ENCODE measurements at places on chromosomes 2 and 18.

GRCh38 chr2:76599732-76600368, 889.1 kb upstream of the GCFC2 start:
- peak; percentile 34 for DNase-seq

DNA sequence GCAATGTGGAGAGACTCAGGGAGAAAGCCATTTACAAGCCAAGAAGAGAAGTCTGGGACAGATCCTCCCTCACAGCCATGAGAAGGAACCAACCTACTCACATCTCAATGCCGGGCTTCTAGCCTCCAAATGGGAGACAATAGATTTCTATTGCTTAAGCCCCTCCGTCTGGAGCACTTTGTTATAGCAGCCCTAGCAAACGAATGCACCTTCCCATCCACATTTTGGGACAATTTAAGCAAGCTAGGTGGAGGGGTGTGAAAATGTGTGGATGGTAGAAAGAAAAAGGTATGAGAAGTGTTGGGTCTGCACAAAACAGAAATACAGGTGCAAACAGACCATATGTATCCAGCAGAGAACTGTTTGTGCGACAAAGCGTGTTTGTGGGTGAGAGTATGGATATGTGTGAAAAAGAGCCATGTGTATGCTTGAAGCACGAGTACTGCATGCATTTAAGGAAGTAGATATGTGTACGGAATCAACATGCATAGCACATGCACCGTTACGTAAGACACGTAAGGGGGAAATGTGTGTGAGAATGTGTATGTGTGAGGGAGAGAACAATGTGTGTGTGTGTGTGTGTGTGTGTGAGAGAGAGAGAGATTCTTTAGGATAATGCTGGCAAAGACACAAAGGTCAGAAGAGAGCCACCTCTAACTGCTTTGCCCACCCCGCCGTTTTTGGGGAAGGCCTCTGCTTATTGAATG, 13.1 kb upstream of the E2F6 start:
- DNase-seq, result no peak

- no peak for DNase-seq
Measured at GRCh38 chr2:14843507-14844204, 211.1 kb downstream of the LRATD1 start.

GRCh38 chr2:88167740-88168139, 2.4 kb upstream of the THNSL2 start:
- DNase-seq, result no peak

DNA sequence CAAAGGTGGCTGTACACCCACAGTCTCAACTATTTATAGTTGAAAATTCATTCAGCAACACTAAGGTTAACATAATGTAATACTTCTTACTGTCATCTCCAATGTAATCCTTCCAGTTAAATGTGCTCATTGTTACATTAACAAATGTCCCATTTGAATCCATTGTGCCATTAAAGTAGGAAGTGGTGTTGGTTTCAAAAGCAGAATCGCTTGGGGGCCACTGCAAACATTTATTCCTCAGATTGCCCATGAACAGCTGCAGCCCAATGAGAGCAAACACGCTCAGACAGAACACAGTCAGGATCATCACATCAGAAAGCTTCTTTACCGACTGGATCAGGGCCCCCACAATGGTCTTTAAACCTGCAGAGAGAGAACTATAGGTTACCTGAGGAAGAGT, 41.4 kb downstream of the SCN3A start:
- DNase-seq, result no peak

DNA sequence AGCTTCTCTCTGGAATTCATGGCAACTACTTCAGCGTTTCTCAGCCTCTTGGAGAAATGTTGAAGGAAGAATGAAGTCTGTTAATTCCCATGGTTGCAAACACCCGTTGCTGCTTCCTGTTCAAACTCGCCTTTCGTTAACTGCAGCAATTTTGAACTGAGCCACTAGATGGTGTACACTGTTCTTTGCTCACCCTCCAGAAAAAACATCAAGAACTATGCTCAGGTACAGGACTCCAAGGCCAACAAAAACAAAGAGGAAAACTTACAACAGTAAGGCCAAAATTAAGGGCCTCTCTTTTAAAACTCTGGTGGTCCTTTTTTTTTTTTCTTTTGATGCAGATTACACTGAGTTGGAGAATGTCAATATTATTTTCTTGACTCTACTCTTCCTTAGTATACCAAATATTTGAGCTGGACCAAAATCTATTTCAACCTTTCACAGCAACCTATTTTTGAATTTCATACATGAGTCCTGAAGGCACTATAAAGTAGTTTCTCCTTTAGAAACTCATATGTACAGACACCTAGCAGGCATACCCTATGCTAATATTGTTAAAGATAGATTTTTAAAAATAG, 58.2 kb downstream of the KLHL14 start:
- no peak for DNase-seq

DNA sequence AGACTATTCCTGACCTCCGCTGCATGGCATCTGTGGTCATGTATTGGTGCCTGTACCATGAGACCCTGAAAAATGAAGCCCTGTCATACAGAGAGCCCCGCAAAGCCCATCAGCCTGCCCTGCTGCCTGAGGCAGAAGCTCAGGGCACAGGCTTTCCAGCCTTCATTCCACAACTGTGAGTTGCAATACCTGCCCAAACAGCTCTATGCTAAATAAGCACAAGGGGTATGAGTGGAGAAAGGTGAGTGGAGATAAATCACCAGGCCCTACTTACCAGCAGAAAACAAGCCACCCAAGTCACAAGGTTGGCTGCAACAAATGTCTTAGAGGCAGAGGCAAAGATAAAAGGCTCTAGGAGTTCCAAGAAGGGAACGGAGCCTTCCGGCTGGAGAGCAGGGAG, 277.4 kb downstream of the TNS1 start:
- no peak for DNase-seq

DNA sequence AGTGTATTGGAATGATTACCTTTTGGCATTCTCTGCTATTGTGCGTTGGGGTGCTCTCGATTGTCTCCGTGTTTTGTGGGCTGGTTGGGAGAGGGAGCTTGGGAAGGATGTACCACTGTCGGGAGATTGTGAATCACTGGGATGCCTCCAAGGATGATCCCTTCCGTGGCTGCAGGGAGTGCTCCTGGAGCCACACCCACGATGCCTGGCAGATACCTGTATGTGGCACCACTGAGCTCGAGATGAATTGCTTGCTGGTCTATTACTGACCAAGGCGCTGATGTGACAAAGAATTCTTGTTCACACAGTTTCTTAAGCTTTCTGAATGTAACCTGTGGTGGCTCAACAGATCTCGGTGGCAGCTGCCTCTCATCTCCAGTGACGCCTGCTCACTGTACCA, 159.7 kb upstream of the LHCGR start:
- DNase-seq, result no peak

- DNase-seq, result no peak
Measured at GRCh38 chr2:30443081-30443480, 4.0 kb upstream of the LCLAT1 start.

DNA sequence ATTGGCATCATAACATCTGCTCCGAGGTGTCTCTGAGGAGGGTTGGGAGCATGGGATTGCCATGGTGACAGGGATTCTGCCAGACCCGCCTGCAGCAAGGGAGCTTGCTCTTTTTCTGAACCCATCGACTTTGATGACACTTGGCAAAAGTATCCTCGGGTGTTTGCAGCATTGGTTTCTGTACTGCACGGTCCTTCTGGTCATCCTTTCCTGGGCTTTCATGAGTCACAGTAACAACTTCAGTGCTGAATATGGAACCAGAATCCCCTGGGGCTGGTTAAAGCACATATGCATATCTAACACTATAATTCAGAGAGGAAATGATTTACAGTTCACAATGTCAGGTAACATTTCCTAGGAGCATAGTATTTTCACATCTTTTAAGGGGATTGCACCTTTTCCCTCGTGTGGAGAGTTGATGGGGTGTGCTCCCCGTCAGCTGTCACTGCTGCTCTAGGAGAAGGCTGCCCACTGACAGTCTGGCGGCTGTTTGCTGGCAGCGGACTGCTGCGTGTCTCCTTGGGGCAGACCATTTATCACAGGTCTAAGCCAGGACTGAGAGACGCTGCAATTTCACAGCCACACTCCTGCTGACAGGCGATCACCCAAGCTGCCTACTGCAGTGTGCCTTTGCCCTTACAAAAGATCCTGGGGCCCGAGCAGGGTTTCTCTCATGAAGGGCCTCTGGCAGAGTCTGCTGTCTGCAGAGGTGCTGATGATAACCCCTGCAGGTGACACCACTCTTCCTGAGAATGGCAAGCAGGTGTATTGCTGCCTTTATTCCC, 425.3 kb downstream of the THSD7B start:
- peak; percentile 6 for DNase-seq

GRCh38 chr2:169464882-169465281, 14.4 kb upstream of the BBS5 start:
- no peak for DNase-seq

DNA sequence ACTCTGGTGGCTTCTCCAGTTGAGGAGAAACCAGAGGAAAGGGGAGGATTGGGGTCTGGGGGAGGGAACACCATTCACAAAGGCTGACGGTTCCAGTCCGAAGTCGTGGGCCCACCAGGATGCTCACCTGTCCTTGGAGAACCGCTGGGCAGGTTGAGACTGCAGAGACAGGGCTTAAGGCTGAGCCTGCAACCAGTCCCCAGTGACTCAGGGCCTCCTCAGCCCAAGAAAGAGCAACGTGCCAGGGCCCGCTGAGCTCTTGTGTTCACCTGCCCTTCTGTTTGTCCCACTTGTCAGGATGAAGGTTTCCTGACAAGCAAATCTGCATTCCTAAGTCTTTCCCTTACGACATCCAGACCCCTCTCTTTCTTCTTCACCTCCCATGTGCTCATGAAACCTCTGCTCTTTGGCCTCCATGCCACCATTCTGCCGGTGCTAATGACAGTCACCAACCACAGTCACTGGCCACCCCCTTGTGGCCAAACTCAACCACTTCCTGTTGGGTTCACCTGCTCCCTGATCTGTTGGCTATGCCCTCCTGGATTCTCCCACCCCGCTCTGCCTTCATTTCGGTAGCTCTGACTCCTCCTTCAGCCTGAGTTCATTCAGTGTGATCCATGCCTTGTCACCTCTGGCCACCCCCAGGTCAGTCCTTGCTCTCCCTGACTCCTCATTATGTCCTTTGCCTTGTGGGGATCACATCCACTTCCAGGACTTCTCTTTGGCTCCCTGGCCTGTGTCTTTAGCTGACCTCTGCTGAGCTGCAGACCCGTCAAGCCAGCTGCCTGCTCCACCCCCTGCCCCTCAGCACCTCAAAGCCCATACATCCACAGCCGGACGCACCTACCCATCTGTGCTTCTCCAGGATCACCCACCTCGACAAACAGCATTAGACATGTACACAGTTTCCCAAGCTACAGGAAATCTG, 17.6 kb downstream of the EMX1 start:
- DNase-seq, result no peak

DNA sequence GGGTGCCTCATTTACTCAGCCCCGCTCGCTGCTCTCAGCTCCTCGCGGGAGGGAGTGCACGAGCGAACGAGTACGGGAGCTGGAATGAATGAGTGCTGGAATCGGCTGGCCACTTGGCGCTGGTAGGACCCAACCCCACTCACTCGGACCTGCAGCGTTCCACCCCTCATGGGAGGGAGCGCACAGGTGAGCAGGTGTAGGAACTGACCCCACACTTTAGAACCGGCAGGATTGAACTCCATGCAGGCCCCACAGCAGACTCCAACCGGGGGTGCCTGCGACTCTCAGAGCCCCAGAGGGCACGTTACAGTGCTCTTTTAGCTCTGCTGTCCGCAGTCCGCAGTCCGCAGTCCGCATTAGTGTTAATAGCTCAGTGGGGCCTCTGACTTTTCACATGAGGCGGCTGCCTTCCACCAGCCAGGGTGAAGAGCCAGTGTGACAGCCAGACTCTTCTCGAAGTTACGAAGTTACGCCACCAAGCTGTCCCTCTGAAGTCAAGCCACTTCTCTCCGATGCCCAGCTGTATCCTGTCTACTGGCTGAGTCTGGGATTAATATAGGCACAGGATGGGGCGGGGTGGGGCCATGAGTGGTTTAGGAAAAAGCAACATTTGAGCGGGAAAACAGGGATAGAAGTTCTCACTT, 102.7 kb upstream of the ARHGAP15 start:
- DNase-seq, result no peak

DNA sequence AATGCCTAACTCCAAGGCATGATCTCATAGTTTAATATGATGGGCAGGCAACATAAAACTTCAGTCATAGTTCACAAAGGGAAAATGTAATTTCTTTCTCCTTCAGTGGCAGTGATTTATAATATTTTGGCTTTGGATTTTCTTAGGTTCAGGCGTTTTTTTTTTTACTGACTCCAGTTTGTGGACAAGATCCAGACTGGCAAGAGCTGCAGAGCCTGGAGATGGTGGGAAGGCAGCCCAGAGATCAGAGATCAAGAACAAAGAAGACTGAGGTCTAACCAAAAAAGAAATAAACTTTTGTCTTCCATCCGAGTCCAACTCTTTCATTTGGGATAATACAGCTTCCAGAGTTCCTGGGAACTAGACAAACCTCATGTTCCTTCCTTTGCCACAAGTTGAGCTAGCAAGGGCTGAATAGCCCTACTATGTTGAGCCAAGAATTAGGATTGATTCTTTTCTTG, 215.3 kb upstream of the SETBP1 start:
- DNase-seq, result no peak

- no peak for DNase-seq
Measured at GRCh38 chr2:5562426-5562825, 129.8 kb upstream of the SOX11 start.

- DNase-seq, result no peak
Measured at GRCh38 chr2:43097644-43098408, 128.6 kb downstream of the ZFP36L2 start.

DNA sequence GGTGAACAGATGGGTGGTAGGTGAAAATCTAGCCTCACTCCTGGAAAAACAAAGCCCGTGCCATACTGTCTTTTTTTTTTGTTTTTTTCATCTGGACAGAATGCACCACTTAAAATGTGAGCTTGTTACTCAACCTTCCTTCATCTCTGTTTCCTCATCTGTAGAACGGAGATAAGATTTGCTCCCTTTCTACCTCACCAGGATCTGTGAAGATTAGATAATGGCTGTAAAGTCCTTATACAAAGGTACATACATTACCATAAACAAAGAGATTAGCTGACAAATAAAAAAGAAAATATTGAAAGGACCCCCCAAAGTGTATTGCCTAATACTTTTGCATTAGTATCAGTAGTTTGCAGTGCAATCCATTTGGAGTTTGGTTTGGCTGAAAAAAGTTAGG, 75.4 kb upstream of the ZEB2 start:
- DNase-seq, result no peak

GRCh38 chr2:110865188-110865587, 132.8 kb downstream of the ACOXL start:
- DNase-seq, result no peak

DNA sequence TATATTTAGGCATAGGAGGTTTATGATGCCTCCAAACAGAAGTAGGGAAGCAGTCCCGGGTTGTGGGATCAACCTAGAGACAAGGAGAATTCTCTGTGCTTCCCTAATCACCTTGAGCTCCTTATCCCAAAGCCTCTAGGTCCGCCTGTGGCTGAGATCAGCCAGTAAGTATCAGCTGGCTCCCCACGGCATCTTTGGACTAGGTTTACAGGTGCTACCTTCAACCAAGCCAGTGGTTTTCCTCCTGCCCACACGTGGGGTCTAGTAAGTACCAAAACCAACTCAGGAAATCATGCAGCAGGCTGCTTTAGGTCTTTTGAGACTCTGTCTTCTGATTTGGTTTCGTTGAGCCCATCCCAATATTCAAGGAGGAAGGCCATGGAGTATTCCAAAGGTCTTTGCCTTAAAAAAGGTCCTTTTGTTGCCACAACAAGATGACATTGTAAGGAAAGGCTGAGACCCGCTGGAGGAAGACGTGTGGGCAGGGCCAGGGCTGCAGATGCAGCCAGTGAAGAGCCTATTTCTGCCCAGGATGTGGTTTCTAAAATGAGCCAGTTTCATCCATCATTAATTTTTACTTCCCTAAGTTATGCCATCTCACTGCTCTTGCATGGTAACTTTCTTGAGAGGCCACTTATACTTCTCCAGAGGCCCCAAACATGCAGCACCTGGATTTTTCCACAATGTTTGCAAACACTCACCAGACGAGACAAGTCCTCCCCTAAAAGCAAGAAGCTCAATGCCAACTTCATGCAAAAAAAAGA, 248.7 kb downstream of the RNF152 start:
- DNase-seq, result no peak

Data from heart left ventricle (tissue), 16 donors.